ENCODE measurements at places on chromosomes 5 and 9.
A peak's percentile ranks its signal among the peaks of the same experiment; 100 is the strongest.

GRCh38 chr9:133619791-133620190, 10.6 kb upstream of the FAM163B start:
- peak; percentile 8 for DNase-seq

GRCh38 chr9:135992486-135993408, 31.6 kb upstream of the UBAC1 start:
- DNase-seq = no peak

DNA sequence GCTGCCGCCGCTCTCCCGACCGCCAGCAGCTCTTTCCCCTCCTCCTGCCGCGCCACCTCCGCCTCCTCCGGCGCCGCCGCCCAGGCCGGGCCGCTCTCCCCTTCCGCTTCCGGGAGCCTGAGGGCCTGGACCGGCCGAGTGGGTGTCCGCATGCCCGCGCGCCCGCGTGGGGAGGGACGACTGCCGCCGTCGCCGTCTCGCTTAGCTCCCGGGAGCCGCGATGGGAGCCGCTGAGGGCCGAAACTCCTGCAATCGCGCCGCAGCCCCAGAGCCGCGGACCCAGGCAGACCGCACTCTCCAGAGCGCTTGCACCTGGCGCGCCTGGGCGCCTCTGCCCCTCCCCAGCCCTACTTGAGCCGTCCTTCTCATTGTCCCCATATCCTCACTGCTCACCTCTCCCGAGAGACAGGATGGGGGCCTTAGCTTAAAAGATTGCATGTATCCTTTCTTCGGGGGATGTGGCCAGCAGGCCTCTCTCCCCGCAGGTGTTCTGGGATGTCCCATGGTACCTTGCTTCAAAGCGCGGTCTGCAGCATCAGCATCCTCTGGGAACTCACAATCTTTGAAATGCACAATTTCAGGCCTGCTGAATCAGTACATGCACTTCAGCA, at the start of gene ZDHHC21:
Gene ZDHHC21, minus strand, starts transcription at position 182 of the 611 bp plus-strand sequence. CDS start 19,092 bp downstream, outside the sequence.
- DNase-seq = peak; percentile 16

- DNase-seq = no peak
Observed at GRCh38 chr5:145829708-145830361, 5.3 kb downstream of the PRELID2 start.

- DNase-seq = no peak
Observed at GRCh38 chr9:103804077-103804735, 289.9 kb upstream of the SMC2 start.

DNA sequence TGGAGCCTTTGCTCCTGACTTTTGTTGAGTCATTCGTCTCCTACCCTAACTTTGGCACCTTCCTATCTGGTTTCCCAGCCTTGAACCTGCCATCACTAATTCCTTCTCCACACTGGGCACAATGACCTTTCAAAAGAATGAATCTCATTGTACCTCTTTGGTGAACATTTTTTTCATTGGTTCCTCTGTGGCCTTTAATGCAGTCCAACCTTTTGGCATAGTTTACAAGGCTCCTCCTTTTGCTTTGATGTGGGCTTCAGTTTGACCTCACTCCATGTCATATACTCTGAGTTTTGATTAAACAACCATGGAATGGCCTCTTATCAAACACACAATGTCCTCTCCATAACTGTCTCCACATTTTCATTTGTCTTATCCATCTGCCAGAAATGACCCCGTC, 14.5 kb upstream of the ROPN1L start:
- no peak for DNase-seq

- DNase-seq = no peak
Observed at GRCh38 chr9:76691517-76692313, 72.5 kb upstream of the PCA3 start.

GRCh38 chr5:65766175-65766574, 44.2 kb downstream of the NLN start:
- DNase-seq = no peak

DNA sequence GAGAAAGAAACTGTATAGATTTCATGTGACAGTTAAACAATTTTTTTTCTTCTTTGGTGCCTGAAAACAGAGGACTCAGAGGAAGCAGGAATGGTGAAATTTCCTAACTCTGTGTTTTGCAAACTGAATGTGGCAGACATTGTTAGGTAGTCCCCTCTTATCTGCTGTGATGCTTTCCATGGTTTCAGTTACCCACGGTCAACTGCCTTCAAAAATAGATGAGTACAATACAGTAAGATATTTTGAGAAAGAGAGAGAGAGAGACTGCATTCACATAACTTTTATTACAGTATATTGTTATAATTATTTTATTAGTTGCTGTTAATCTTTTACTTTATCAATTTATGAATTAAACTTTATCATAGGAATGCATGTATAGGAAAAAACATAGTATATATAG, 627.2 kb downstream of the CCDC171 start:
- DNase-seq = no peak

- DNase-seq = no peak
Observed at GRCh38 chr5:163660486-163660885, 155.1 kb downstream of the MAT2B start.

GRCh38 chr5:171700318-171700912, 85.2 kb upstream of the SMIM23 start:
- DNase-seq = no peak

- DNase-seq = no peak
Observed at GRCh38 chr5:145028626-145029025, 806.5 kb downstream of the PRELID2 start.

DNA sequence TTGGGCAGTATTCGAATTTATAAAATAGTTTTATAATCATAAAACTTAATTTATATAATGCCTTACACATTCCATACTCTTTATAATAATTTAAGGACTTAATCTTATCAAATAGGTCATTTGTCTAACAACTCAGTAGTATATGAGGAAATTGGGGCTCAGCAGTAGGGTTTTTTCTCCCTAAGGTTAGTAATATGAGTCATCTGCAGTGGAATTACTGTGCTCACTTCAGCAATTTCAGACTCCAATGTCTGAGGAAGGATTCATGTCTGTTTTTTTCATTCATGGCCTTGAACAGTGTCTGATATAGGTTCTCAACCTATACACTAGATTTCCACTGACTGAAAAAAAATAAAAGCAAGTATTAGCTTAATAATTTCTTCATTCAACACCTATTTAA, 7.4 kb downstream of the DMRTA1 start:
- DNase-seq = no peak

- no peak for DNase-seq
Observed at GRCh38 chr5:107385708-107386107, 285.0 kb downstream of the EFNA5 start.

- no peak for DNase-seq
Observed at GRCh38 chr5:172644711-172645110, 3.6 kb downstream of the NEURL1B start.

DNA sequence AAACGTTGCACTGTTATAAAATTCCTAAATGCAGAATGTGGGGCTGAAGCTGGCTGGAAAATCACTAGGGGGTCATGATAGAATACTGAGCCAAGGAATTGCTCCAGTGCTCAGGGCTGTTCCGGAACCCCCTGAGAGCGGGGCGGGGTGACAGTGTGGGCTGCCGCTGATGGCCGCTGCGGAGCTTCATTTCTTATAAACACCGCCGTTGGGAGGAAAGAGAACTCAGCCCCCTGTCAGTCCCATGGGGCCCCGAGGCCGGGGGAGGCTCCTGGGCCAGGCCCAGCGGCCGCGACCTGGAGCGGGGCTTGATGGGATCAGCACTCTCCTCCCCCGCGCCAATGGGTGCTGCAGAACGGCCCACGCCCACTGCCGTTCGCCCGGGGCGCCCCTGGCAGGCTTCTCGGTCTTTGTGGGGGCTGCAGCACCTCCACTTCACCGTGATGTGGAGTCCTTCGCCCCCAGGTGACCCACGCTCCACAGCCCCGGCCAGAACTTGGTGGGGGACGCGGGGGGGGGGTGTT, 5.2 kb upstream of the IRF1 start:
- DNase-seq = peak; percentile 40

GRCh38 chr5:130520211-130520610, 615.9 kb downstream of the CHSY3 start:
- no peak for DNase-seq

DNA sequence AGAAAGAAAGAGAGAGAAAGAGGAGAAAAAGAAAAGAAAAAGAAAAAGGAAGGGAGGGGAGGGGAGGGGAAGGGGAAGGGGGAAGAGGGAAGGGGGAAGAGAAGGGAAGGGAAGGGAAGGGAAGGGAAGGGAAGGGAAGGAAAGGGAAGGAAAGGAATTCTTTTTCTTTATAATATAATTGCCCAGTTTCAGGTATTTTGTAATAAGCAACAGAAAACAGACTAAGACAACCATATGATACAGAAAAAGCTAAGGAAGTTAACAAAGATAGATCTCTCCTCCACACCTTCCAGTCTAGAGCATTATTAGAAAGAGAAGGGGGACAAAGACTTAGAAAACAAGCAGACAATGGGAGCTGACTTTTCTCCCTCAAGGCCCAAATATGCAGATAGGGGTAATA, 31.0 kb downstream of the MEIKIN start:
- DNase-seq = no peak

- no peak for DNase-seq
Observed at GRCh38 chr5:85972539-85972938, 645.2 kb upstream of the COX7C start.

GRCh38 chr9:84778570-84778969, 109.0 kb downstream of the NTRK2 start:
- no peak for DNase-seq

- DNase-seq = no peak
Observed at GRCh38 chr5:59285300-59286016, 608.1 kb downstream of the PDE4D start.

- DNase-seq = no peak
Observed at GRCh38 chr5:60779466-60779865, 64.6 kb downstream of the ELOVL7 start.

- DNase-seq = no peak
Observed at GRCh38 chr5:137605411-137605810, 106.3 kb upstream of the SPOCK1 start.

DNA sequence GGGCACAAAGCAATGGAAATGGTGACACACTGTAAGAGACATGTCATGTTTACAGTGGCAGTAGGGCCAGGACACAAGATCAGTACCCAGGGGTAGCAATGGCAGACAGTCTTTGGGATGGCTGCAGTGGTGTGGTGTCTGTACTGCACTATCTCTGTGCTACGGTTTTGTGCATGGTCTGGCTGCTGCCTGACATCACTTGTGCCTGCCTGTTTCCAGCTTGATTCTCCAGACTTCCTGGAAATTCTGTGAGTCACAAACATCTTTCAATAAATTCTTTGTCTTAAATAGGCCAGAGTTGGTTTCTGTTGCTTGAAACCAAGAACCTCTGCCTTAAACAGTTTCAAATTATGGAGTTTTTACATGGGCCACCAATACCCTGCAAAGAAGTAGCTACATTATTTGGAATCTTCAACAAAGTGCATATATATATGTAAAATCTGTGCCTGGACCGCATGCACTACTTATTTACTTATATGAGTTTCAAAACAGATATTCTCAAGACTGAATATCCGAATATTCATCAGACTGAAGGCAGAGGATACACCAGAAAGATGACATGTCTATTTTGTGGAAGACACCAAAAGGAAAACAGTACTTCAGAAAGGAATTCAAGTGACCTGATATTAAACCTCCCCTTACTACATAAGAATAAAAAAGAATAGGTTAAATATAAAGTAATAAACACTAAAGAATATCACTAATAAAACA, 188.1 kb downstream of the RFX3 start:
- no peak for DNase-seq

Measured in stimulated activated CD8-positive, alpha-beta memory T cell treated with anti-CD3 and anti-CD28 coated beads, Interleukin-2, amount 100 ng/mL, for 1 hour (primary cell).